ENCODE measurements at places on chromosomes 1 and 21. TPM values are rescaled to one million over a fixed set of nuclear protein-coding genes. Genes with fewer than 3 reads are reported as not detected.

DNA sequence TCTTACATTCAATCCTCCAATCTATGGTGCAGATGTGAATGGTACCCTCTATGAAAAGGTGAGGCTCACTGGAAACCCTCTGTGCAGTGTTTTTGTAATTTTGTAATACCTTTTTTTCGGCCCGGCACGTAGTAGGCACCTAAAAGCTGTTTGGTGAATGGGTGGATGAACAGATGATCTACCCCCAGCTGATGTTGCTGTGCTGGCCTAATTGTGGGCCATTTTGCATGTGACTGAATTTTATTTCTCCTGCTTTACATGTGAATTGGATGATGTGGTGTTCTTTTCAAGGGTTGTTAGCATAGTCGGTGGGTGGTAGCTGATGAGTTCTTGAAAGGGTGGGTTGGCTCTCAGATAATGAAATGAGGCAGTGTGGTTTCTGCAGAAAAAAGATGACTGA lies 10.4 kb downstream of the KDM4A start:
- DNase-seq: no peak

- peak; percentile 32 for DNase-seq
These were observed 27.9 kb downstream of the ANGEL2 start for GRCh38 chr1:212987702-212988322.

GRCh38 chr21:25979845-25980616 lies 190.5 kb downstream of the APP start:
- no peak for DNase-seq

- DNase-seq: no peak
These were observed 12.1 kb downstream of the BSND start for GRCh38 chr1:55010887-55011217.

DNA sequence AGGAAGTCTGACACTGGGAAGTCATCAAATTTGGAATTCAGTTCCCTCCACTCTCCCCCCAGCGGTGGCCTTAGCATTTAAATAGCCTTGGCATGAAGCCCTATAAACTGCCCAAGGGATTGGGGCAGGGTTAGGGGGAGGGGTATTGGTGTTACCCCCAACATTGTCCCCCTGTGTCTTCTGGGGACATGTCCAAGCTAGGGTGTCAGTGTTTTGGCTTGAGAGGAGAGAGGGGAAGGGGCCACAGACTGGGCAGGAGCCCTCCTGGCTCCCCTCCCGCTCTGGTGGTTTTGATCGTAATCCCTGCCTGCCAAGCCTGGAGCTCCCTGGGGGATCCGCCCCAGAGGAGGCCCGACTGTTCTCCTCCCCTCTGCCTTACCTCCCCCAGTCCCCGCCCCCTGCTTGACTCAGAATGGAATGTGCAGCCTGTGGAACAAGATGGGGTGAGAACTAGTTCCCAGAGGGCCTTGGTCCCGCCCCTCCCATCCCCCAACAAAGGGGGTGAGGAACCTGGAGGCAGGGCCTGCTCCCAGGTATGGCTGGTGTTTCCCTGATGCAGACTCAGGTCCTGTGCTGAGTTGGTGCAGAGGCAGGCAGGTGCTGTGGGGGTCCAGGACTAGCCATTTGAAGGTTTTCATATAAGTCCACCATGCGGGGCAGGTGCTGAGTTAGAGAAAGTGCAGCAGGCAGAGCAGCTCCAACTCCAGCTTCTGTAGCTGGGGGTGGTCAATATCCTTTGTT lies 7.4 kb downstream of the SOX13 start:
- DNase-seq: peak; percentile 94

The PLA2G2C gene
- not detected for total RNA-seq

The TTC22 gene
- total RNA-seq: not detected

The TOE1 gene
- total RNA-seq: 42.8 TPM
